Bronchus fibroblast of lung (primary cell): ENCODE measurements at places on chromosomes 11 and 22. TPM values are rescaled to one million over a fixed set of nuclear protein-coding genes. Genes with fewer than 3 reads are reported as not detected.

GRAP2 gene
- not detected in 2 replicates for total RNA-seq

SCGB1A1 gene
- total RNA-seq: not detected in 2 replicates

SWAP70 gene
- 8.3 and 10.6 TPM in 2 replicates for total RNA-seq

HSCB gene
- 29.1 and 30.5 TPM in 2 replicates for total RNA-seq

IFITM10 gene
- total RNA-seq: under 0.01 TPM in 1 of 2 replicates, not detected in the other

PHF21B gene
- under 0.01 TPM in 1 of 2 replicates, not detected in the other for total RNA-seq

RAPSN gene
- not detected in 2 replicates for total RNA-seq

VWCE gene
- 1.0 and 1.3 TPM in 2 replicates for total RNA-seq

GLYATL1B gene
- total RNA-seq: not detected in 2 replicates

DBX1 gene
- total RNA-seq: not detected in 2 replicates

RBMXL2 gene
- not detected in 2 replicates for total RNA-seq

HTR3A gene
- not detected in 2 replicates for total RNA-seq

DERL3 gene
- 1.3 and 1.5 TPM in 2 replicates for total RNA-seq

OR9G1 gene
- not detected in 2 replicates for total RNA-seq

VSTM5 gene
- 0.67 and 1.6 TPM in 2 replicates for total RNA-seq

MMP12 gene
- total RNA-seq: not detected in 2 replicates

C11orf86 gene
- total RNA-seq: 0.34 TPM in 1 of 2 replicates, not detected in the other

SERHL2 gene
- total RNA-seq: 2.4 and 3.0 TPM in 2 replicates

UBE2L3 gene
- total RNA-seq: 68.3 and 71.9 TPM in 2 replicates

HTATIP2 gene
- 38.2 and 40.3 TPM in 2 replicates for total RNA-seq

FAM111B gene
- 8.6 and 10.6 TPM in 2 replicates for total RNA-seq

OR2D2 gene
- total RNA-seq: not detected in 2 replicates

PKDREJ gene
- under 0.01 TPM in 1 of 2 replicates, not detected in the other for total RNA-seq

ZNF280B gene
- 0.67 and 1.2 TPM in 2 replicates for total RNA-seq

FOLR2 gene
- total RNA-seq: not detected in 2 replicates

TBX1 gene
- total RNA-seq: under 0.01 TPM in 1 of 2 replicates, not detected in the other

DDX6 gene
- 44.9 and 48.8 TPM in 2 replicates for total RNA-seq

C11orf42 gene
- total RNA-seq: not detected in 2 replicates

PHOX2A gene
- not detected in 2 replicates for total RNA-seq

SCN4B gene
- 0.30 and 0.34 TPM in 2 replicates for total RNA-seq

MUC6 gene
- total RNA-seq: not detected in 2 replicates

THRSP gene
- total RNA-seq: not detected in 2 replicates

SMTNL1 gene
- not detected in 2 replicates for total RNA-seq

MS4A3 gene
- not detected in 2 replicates for total RNA-seq

TMEM126A gene
- 40.2 and 43.7 TPM in 2 replicates for total RNA-seq

SUSD2 gene
- total RNA-seq: 2.9 and 3.1 TPM in 2 replicates

APOBEC3B gene
- total RNA-seq: 23.4 and 31.2 TPM in 2 replicates

MYOD1 gene
- not detected in 2 replicates for total RNA-seq

LARGE1 gene
- 1.9 and 2.0 TPM in 2 replicates for total RNA-seq
